ENCODE measurements at places on chromosomes 1 and 21.

- no peak for DNase-seq
Observed at GRCh38 chr1:94716965-94717364, 103.2 kb upstream of the SLC44A3 start.

- DNase-seq, result no peak
Observed at GRCh38 chr1:91797164-91797563, 88.8 kb downstream of the TGFBR3 start.

DNA sequence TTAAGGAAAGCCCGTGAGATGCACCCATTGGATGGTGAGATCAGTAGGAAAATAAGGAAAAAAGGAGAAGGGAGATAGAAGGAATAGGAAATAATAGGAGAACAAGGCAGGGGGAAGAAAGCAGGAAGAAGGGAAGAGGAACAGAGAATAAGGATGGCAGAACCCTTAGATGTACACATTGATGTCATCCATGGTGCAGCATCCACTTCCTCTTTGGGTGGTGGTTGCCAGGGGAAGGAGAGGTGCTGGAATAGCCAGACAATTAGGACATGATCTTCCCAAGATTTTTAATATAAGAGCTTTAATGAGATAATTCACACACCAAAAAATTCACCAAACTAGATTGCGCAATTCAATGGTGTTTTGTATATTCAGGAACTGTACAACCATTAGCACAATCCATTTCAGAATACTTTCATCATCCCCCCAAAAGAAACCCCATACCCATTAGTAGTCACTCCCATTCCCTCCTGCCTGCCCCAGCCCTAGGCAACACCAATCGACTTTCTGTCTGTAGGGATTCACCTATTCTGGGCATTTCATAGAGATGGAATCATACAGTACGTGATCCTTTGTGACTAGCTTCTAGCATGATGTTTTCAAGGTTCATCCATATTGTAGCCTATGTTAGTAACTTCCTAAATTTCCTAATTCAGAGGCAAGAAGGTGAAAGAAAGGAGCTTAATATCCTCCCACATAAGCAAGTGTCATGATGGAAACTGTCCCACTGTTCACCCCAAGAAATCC lies 121.4 kb downstream of the PLXNA2 start:
- no peak for DNase-seq

GRCh38 chr1:150548632-150549495 lies at the start of gene ADAMTSL4:
ADAMTSL4 (plus strand) TSS chr1:150549408; CDS start chr1:150552289, 2,881 bp downstream.
- peak; percentile 21 for DNase-seq

DNA sequence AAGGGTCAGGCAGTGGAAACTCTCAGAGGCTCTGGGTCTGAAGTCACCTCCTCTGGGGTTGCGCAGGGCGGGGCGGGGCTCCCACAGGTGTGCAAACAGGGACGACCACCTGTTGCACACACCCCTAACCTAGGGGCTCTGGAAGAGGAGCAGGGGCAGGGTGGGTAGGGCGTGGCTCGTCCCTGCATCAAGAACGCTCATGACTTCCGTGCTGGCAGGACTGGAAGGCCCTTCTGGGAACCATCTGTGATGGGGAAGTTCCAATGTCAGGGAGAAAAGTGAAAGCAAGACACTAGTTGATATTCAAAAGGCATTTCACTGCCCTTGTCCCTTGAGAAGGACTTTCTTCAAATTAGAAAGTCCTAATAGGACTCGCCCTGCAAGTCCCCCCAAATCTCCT lies 22.1 kb upstream of the CLSTN1 start:
- no peak for DNase-seq

- DNase-seq, result no peak
Observed at GRCh38 chr1:204380293-204380831, 20.6 kb upstream of the PLEKHA6 start.

- DNase-seq, result no peak
Observed at GRCh38 chr1:22031214-22031962, 21.1 kb upstream of the CDC42 start.

DNA sequence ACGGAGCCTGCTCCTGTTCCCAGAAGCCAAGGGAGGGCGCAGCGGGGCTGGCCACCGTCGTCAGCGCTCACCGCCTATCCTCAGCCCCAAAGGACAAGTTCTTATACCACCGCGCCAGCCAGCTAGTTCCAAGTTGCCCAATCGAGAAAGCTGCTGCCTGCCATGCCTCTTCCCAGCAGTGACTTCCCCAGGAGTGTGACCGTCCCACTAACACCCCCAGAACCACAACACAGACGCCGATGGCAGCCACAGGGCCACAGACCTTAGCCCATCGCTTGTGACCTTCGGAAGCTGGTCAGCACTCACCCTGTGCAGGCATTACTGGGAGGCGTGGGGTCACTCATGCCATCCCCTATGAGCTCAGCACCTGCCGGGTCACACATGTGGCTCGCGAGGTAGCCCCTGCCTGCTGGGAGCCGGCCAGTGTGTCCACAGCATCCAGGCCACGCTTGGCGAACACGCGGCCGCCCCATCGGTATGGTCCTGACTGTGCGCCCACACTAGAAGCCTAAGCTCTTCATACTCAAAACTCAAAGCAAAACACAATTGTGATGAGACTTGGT lies 20.1 kb downstream of the NADK start:
- DNase-seq, result no peak

GRCh38 chr21:42590431-42591131 lies 62.8 kb upstream of the PDE9A start:
- no peak for DNase-seq

DNA sequence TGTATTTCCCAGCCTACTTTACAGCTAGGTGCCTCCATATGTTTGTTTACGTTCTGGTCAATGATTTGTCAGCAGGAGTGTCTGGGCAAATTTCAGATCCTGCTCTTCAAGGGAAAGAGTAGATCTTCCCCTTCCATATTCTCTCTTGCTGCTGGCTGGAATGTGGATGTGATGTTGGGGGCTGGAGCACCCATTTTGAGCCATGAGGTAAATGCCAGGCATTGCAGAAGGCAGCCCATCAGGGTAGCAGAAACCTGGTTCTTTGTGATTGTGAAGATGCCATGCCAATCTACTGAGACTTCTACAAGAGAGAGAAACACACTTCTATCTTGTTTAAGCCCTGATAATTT lies 25.1 kb downstream of the RUNX1 start:
- DNase-seq, result no peak

GRCh38 chr1:179889589-179889988 lies 7.5 kb downstream of the TOR1AIP1 start:
- DNase-seq, result no peak

DNA sequence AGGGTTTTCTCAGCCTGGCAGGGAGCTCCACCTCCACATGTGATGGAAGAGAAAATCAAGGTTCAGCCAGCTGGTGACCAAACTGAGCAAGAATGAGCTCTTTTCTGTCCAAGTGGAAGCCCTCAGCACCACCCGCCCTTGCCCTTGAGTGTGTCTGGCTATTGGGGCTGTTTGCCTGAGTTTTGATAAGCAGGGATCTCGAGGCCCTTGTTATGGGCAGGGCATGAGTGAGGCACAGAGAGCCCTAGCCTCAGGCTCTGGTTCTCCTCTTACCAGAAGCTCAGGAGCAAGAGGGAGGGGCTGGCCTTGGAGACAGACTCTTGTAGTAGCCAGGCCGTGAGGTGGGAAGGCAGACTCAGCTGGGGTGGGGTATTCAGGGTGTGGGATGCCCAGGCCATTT lies 37.5 kb upstream of the ARF1 start:
- DNase-seq, result no peak

GRCh38 chr1:112938210-112938609 lies 17.8 kb downstream of the SLC16A1 start:
- DNase-seq, result no peak

DNA sequence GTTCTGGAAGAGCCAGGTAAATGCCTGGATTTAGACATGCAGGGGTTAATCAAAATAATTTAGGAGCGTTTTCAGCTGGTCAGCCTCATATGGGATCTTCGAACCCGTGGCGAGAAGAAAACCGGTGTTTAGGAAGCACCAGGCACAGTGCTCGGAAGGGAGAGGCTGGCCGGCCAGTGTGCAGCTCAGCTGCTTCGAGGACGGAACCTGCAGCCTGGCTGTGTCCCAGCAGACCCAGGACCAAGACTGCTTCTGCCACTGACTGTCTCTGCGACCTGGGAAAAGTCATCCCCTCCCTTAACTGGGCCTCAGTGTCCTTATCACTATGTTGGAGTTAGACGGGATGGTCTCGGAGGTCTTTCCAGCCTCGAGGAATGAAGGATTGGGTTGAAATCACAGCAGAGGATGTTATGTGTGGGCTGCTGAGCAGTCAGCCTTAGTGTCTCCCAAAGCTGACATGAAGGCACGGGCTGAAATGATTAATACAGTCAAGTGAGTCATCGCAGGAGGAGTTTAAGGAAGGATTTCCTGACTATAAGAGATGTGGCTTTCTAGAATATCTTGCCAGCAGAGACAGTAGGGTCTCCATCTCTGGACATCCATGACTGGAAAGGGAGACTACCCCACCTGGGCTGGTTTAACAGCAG lies 20.8 kb downstream of the PPFIA4 start:
- DNase-seq, result no peak

DNA sequence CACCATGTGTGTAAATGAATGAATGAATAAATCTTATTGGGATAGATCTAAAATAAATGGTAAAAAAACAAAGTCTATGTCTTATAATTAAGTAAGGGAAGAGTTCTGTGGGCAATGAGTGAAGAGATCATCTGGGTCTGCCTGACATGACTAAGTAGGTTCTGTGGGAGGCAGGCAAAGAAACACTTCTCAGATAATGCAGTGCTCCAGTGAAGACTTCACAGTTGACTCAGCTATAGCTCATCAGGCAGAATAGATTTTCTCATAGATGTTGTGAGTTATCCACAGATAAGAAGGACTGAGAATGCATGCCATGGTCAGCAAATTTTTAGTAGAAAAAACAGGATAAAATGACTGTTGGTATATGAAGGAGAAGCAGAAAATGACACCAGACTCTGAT lies 12.4 kb downstream of the KRTAP22-2 start:
- DNase-seq, result no peak

GRCh38 chr1:161720422-161720821 lies 922 bp upstream of the FCRLB start:
- no peak for DNase-seq

- peak; percentile 31 for DNase-seq
Observed at GRCh38 chr1:4825800-4826450, 171.5 kb downstream of the AJAP1 start.

DNA sequence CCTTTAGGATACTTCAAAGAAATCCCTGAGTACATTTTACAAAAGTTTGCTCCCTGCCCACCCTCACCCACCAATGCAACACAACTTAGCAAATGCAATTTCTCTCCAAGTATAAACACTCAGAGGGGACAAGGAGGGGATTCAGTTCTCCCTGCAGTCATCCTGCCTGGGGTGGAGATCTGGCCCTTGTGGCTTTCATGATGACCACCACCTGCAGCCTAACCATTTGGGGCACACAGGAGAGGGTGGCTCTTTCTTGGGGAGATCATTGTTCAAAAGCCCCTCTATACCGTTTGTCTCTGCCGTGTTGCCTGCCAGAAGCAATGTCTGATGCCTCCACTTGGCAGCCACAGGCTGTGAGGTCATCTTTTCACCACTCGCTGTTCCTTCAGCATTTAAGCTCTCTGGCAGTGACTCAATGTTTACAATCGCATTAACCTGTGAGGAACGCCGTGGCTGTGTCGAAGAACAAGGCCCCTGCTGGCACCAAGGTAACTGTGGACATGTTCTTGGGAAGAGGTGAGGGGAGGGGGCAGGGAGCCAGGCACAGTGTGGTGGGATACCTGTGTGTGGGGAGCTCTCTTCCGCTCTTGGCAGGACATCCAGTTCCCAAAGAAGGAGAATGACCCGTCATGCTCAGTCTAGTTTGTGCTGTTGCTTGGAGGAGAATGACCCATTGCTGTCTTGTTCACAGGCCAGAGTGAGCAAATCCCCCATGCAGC lies 103.9 kb upstream of the DUSP10 start:
- DNase-seq, result no peak

GRCh38 chr1:10941891-10942541 lies 70.4 kb upstream of the TARDBP start:
- DNase-seq, result peak; percentile 27

DNA sequence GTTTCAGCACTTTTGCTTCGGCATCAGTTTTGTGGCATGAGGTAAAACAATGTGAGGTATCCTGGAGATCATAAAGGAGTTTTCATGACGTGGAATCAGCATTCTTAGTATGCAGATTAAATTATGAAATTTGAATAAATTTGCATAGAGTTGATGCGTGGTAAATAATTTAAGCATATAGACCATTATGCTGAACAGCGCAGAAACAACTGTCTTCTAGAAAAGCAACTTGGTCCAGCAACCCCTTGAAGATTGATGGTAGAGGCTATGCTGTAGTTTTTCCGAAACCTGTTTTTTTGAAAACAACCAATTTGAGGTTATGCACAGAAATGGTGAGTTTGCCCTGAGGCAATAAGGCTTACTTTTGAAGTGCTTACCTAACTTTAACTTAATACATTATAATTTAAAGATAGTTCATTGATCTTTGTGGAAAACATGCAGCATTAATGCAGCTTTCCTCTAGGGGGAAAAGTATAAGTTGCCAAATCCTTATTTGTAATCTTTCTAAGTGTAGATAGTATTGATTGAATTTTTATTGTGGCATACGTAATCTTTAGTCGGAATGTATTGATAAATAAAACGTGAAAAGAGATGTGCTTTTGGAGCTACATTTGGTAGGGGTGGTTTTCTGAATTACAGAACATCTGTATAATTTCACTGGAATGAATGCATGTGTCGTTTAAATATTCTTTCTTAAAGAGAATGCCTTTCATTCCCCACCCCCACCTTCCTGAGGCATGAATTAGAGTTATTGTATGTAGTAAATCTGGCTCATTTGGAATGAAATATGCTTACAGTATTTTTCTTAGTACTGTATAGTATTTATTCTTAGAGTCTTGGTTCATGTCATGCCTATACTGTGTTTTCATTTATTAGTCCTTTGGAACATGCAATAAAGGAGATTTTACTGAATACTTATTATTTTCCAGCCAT lies 3.8 kb downstream of the PRDM2 start:
- DNase-seq, result no peak

DNA sequence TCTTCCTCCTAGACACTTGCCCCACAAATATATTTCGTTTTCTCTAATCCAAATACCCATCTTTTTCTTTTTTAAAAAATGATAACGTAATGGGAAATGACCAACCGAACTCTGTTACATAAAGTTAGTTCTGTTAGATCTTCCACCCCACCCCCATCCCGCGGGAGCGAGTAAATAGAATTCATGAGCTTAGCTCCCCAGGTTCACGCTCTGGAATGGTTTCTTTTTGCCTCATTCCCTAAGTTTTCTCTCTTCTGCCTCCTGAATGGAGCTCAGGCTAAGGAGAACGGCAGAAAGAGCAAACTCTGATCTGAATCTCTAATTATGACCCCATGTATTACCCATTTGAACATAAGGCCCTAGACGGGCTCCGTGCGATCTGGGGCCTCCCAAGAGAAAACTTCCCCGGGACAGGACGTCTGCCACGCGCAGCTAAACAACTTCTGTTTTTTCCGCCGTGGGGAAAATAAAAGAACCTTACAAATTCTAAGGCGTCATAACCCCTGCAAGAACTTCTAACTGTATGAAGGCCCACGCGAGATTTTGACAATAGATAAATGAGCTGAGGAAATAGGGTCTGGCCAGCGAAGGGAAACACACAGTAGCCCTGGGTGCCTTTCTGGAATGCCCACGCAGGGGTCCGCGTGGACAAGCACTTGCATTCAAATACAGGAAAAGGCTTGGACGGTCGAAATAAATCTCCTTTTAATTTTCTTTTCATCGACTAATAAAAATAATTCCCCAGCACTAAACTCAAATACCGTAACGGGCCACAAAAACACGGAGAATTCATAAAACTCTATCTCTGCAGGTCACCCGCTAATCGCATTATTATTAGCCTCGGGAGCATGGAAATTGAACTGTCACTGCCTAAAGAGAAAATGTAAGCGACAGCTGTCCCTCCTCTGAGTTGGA lies 2.2 kb downstream of the TBX15 start:
- DNase-seq, result no peak

Measured in midbrain (tissue), 1 donor.